HTR-8/SVneo (cell line): ENCODE measurements at places on chromosomes 3 and 15.

GRCh38 chr3:21357241-21357640 is 393.8 kb downstream of the ZNF385D start:
- DNase-seq, result no peak

DNA sequence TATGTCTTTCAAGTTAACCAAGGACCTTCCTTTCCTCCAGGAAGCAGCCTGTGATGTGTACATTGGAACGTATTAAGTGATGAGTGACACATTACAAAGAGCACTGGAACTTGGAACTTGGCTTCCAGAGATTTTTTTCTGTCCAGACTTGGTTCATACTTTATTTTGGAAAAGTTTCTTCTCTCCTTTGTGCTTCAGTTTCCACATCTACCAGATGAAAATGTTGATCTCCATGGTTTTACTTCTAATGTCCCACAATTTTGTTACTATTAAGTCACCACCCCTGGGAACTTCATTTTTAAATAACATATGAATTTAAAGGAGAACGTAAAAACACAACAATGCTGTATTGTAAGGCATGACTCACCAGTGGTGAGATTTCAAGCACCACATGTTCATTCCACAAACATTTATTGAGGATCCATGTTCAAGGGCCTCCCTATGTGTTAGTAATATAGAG is 290.7 kb upstream of the LMCD1 start:
- no peak for DNase-seq

DNA sequence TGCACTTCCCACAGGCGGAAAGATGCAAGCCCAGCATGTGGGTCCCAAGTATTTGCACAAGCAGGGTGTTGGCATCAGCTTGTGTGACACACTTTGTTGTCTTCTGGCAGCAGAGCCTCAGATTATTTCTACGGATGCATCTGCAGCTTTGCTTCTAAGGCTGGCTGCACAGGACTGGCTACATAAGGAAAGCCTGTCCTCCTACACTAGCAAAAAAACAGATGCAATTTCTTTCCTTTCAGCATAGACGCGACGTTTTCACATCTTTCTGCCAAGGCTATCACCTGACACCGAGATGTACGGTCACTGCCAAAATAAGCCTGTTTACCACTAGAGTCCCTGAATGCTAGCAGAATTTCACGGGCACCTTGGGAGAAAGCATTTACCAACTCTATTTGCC is 13.5 kb downstream of the MRPS11 start:
- DNase-seq, result no peak

DNA sequence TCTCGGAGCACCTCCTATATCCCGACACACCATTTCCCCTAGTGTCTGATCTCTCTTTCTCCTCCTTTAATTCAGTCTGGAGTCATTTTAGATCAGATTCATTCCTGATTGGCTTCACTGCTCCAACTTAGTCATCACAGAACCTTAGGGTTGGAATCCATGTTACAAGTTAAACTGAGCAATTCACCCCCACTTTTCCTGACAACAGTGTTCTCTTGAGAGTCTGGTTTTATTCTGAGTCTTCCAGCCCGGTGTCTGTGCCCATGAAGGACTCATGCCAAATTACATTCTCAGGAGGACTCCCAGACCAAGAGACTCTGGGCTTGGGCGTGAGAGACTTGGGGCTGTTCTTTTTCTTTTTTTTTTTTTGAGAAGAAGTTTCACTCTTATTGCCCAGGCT is 57.5 kb downstream of the LPP start:
- DNase-seq, result no peak

DNA sequence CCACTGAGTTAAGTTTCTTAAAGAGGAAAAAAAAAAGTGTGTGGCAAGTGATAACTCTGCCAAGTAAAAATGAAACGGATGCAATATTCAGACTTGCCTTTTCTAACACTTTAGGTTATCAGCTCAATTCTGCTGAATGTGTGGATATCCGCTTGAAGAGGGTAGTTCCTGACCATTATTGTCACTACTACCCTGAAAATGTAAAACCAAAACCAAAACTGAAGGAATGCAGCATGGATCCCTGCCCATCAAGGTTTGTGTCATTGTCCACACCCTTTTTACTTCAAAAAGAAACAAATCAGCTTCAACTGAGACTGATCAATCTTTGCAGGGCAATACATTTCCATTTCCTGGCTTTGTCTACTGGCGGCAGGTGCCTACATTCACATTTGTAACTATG is 236.1 kb downstream of the ADAMTSL3 start:
- no peak for DNase-seq

DNA sequence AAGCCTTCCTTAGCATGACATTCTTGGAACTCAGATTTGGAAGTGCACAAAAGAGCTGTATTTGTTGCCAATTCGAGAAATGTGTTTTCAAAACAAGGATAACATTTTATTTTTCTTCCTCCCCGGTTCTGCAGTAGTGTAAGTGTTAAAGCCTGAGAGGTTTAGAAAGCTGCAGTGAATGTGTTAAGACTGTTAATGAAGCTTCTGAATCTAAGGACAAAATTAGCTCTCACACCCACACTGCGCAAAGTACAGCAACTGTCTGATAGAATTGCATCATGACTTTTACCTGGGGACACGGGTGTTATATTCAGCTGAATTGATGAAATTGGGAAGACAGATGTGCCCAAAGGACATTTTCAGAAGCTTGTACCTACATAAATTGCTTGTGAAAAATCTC is 344.4 kb downstream of the CADM2 start:
- DNase-seq, result no peak

DNA sequence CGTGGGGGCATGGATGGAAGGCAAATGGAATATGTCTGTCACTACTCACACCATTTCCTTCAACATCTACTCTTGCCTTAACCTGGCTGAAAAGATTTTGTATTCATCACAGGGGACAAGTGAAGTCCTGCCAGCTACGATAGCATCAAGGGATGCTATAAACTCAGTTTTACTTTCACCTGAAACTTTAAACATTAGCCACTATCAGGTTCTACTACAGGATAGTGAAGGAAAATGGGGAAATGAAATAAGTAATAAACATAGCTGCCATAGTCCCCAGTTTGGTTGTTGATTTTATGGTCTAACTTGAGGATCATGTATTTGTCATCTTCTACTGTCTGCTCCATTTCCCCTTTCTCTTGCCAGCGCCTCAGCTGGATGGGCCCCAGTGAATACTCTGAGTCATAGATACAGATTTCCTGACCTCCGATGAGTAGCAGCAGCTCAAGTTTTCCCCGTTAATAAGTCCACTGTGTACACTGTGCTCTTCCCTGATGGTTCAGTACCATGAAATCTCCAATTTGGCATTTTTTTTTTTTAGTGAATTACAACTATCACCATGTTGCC is 338.2 kb upstream of the SLCO3A1 start:
- no peak for DNase-seq

DNA sequence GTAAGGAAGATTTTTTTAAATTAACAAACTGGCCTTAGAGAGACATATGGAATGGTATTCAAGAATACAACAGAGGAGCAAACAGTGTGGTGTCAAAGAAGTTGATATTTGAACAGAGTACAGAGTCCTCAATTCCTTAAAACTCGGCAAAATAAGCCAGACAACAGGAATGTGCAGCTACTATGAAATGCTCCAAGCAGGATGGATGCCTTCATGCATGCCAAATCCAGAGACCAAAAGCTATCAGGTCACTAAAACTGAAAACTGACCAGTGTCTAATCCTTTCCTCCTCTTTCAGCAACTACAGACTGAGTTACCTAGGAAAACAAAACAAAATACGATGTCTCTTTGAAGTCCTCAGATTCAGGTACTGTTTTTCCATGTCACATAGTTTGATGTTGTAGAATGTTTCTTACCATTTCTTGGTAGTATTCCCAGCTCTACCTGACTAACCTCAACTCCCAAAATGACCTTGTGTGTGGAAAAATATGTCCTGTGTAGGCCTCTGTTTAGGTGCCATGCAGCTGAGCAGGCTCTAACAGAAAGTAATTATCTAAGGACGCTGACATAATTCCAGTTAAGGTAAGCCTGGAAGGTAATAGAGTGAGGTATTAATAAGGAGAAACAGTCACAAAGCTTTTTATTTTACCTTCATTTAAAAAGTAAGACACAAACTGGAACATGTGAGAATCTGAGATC is 46.9 kb downstream of the TBL1XR1 start:
- DNase-seq, result no peak

GRCh38 chr15:68420186-68420684 is 11.7 kb downstream of the ITGA11 start:
- no peak for DNase-seq

GRCh38 chr3:45507820-45508317 is 86.7 kb upstream of the LIMD1 start:
- DNase-seq, result peak; percentile 29

DNA sequence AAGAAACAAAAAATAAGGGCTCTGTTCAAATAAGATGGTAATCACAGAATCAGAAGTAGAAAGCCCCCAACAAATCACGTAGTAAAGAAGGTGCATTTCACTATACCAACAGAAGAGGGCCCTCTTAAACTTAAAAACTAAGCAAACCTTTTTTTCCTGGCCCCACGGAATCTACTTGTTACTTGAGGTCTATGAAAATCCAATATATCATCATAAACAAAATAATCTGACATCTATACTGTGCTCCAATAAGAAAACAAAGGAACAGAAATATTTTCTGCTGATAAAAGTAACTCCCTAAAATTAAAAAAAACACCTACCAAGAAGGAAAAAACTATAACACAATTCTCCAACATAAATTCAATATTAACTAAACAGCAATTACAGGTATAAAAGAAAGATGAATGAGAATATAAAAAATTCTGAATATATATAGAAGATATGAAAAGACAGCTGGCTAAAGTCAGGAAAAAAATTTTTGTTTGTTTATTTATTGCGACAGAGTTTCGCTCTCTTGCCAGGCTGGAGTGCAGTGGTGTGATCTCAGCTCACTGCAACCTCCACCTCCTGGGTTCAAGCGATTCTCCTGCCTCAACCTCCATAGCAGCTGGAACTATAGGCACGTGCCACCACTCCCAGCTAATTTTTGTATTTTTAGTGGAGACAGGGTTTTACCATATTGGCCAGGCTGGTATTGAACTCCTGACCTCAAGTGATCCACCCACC is 81.8 kb downstream of the CLASP2 start:
- DNase-seq, result peak; percentile 30

GRCh38 chr3:66354001-66354400 is 133.2 kb downstream of the SLC25A26 start:
- DNase-seq, result no peak

- no peak for DNase-seq
These were observed 68.9 kb downstream of the MINDY2 start for GRCh38 chr15:58840048-58840447.

- no peak for DNase-seq
These were observed 44.5 kb downstream of the POC1A start for GRCh38 chr3:52109611-52110301.
